ENCODE measurements at places on chromosomes 1 and 21.

DNA sequence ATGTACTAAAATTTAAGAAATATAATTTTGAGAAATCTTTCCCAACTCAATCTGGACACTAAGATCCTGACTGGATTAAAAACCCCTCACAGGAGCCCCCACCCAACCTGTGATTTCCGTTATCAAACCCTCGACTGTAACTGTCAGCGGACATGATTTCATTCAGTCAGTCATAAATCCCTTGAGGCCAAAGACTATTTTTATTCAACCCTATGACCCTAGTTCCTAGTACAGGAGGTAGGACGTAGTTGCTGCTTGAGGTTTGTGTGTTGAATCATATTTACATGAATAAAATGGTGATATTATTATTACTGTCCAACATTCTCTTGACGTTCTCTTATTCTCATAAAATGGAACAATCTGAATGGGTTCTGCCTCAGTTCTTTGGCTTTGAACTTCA, 73.1 kb upstream of the DYNLT5 start:
- no peak for DNase-seq

DNA sequence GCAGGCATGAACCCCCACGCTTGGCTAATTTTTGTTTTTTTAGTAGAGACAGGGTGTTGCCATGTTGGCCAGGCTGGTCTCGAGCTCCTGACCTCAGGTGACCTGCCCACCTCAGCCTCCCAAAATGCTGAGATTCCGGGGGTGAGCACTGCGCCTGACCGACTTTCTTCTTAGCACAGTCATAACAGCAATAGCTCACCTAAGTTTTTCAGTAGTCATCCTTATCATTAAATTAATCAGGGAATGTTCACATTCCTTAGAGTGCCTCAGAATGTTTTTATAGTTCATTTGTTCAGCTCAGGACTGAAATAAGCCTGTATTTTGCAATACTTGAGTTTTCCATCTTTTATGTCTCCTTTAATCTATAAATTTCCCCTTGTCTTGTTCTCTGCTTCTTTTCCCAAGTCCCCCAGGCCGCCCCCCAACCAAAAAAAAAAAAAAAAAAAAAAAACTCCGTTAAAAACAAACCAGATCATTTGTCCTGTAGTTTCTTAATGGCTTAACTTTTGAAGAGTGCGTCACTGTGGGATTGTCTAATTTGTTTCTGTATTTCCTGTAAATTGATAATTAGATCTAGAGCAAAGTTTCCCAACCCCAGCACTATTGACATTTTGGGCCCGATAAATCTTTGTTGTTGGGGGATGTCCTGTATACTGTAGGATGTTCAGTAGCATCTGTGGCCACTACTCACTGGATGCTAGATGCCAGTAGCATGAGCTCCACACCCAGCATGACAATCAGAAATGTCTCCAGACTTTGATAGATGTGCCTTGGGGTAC, 120.7 kb downstream of the ITSN1 start:
- DNase-seq = no peak

DNA sequence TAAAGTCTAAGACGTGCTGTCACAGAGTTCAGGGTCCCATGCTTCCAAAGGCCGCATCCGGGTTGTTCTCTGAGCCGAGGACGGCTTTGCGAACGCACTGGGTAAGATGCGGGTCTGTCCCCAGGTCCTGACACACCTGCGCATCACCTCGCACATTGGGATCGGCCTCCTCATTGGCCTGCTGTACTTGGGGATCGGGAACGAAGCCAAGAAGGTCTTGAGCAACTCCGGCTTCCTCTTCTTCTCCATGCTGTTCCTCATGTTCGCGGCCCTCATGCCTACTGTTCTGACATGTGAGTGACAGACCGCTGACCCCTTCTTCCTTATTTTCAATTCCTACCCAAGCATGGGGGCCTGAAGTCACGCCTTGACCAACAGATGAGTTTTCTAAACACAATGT, 25.3 kb downstream of the TFF3 start:
- DNase-seq = no peak

- DNase-seq = no peak
These were observed 32.2 kb upstream of the FCRL3 start for GRCh38 chr1:157732755-157733154.

GRCh38 chr1:234368320-234369032, 4.8 kb upstream of the COA6 start:
- DNase-seq = no peak

DNA sequence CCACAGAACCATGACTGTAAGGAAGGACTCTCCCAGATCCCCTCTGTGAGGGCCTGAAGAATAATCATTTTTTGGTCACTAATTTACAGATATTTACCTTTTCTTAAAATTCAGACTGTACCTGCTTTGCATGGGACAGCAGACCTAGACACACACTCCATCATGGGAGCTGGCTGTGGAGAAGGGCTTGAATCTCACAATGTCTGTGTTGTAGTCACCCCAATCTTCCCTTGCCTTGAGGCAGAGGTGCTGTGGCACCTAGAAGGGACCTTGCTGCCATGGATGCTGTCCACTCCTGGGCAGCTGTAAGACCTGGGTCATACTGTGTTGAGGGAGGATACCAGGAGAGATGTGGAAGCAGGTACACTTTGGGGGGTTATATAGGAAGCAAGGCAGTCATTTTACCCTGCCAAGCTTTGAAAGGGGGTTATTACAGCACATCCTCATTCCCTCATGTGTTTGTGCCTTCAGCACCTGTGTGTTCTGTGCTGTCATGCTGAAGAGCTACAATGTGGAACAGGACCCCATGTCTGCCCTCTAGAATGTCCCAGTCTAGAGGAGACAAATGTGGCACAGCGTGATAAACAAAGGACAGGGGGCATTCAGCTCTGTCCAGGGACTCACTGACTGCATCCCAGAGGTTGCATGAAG, 27.1 kb downstream of the TRAF5 start:
- DNase-seq = no peak

DNA sequence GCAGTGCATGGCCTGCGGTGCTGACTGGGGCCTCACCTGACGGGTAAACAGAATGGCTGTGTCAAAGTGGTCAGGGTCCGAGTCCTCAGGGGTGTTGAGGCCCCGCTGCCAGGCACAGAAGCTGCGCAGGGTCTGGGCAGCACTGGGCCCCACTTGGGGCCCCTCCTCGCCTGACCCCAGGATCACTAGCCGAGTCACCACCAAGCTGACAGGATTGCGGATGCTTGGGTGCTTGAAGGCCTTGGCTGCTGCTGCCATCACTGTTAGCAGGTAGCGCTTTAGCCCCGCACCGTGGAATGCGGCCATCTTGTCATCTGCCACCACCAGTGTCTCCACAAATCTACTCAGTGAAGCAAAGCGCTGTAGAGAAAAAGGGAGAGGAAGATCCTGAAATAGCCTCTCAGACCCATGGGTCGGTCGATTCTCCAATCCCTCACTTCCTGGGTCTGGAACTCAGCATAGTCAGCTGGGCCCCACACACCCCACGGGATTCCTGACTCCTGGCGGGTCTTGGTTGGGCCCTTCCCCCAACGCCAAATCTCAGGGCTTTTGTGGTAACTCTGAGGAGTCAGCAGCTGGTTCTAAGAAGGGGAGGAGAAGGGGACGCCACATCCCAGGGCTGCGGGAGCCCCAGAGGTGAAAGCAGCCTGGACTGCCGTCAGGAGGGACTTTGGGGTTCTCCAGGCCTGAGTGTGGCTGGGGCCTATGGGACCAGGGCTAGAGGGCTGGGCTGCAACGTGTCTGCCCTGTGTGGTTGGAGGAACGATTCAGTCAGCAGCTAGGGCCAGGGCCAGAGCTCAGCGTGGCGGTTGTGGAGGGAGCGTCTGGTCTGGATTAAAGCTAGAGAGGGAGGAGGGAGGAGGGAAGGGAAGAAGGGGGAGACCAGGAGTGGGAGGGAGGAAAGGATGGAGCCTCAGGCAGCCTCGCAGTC, 2.1 kb downstream of the ADAMTS4 start:
- DNase-seq = no peak

GRCh38 chr1:82934074-82934473, 1064.9 kb downstream of the TTLL7 start:
- no peak for DNase-seq
